Common myeloid progenitor, CD34-positive (primary cell): ENCODE measurements at places on chromosomes 2 and 18.
A peak's percentile ranks its signal among the peaks of the same experiment; 100 is the strongest.

- DNase-seq: peak; percentile 19
Measured at GRCh38 chr2:128437204-128437565, 118.5 kb upstream of the HS6ST1 start.

GRCh38 chr2:45168711-45169338 is 159.6 kb upstream of the SIX2 start:
- peak; percentile 39 for DNase-seq

DNA sequence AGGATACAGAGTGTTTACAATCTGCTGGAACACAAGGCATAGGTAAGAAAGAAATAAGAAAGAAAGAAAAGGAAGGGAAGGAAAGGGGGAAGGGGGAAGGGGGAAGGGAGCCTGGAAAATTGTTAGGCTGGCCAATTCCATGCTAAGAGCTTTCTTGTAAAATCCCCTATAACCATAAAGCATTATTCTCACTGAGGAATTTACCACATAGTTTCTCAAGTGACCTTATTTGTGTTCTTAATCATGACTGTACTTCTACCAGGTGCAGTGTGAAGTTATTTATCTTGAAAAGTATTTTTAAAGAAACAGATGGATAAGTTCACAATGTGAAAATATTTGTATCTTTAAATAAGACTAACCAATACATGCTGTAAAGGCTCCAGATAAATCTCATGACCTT is 39.2 kb upstream of the KIDINS220 start:
- DNase-seq: no peak

GRCh38 chr2:124708661-124709060 is 683.6 kb downstream of the CNTNAP5 start:
- DNase-seq: no peak

- DNase-seq: no peak
Measured at GRCh38 chr2:105750735-105751134, 6.0 kb downstream of the NCK2 start.

DNA sequence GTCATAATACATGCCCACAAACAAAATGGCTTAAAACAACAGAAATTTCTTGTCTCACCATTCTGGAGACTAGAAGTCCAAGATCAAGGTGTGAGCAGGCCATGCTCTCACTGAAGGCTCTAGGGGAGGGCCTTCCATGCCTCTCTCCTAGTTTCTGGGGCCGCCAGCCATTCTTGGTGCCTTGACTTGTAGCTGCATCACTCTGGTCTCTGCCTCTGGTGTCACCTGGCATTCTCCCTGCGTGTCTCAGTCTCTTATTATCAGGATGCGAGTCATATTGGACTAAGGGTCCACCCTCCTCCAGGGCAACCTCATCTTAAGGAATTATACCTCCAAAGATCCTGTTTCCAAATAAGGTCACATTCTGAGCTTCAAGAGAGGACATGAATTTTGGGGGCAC is 76.1 kb downstream of the KCNF1 start:
- no peak for DNase-seq

DNA sequence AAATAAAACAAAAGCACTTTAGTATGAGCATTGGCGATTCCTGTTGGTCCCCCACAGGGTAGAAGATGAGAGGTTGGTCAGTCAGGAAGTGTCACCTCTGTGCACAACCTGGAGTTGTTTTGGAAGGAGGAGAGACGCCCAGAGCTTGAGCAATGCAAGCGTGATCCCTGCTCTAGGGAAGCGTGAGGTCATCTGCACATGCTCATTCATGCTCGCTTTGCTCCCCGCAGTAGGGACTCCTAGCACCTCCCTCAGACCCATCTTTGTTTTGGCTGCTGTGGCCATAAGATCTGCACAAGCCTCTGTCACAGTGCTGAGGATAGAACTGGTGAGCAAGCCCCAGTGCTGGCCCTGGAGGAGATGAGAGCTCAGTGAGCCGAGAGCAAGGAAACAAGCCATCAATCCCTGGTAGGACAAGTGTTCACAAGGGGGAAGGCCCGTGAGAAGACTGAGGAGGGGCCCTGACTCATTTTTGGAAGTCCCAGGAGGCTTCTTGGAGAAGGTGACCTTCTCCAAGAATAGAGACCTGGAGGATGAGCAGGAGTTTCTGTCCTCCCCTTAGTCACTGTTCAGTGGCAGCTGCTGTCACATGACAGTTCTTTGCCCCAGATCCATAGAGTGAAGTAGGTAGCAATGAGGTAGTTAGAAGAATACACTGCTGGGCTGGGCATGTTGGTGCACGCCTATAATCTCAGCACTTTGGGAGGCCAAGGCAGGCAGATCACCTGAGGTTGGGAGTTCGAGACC is 13.3 kb upstream of the ATP8B1 start:
- DNase-seq: no peak

GRCh38 chr2:177525351-177525924 is 132.9 kb downstream of the AGPS start:
- no peak for DNase-seq

- DNase-seq: peak; percentile 60
Measured at GRCh38 chr2:65129286-65129825, 550 bp downstream of the RAB1A start.

GRCh38 chr18:72161691-72162090 is 382.5 kb downstream of the CBLN2 start:
- no peak for DNase-seq
